Upper lobe of right lung (tissue), 1 donor: ENCODE measurements at places on chromosomes 3 and 15. TPM values are rescaled to one million over a fixed set of nuclear protein-coding genes. Genes with fewer than 3 reads are reported as not detected.

GRCh38 chr15:38049891-38050290 lies 115.5 kb downstream of the TMCO5A start:
- no peak overlapping the region for H3K27ac ChIP-seq
- DNase-seq, result no peak
- peaks cover 6% of the 10 kb centered on the region for H3K4me1 ChIP-seq
- H3K27me3 ChIP-seq, result no peaks in the 10 kb centered on the region

GRCh38 chr3:59483191-59483590 lies 433.4 kb upstream of the CFAP20DC start:
- no peak for DNase-seq
- H3K27ac ChIP-seq, result no peak overlapping the region
- no peaks in the 10 kb centered on the region for H3K27me3 ChIP-seq
- H3K4me3 ChIP-seq, result no peak overlapping the region
- H3K4me1 ChIP-seq, result no peaks in the 10 kb centered on the region
- no peaks in the 10 kb centered on the region for H3K36me3 ChIP-seq

GRCh38 chr3:111594781-111595180 lies 365 bp downstream of the ZBED2 start:
- peak overlapping the region; percentile 42 for H3K27ac ChIP-seq
- no peak overlapping the region for H3K4me3 ChIP-seq
- no peak for DNase-seq
- H3K27me3 ChIP-seq, result no peaks in the 10 kb centered on the region

DNA sequence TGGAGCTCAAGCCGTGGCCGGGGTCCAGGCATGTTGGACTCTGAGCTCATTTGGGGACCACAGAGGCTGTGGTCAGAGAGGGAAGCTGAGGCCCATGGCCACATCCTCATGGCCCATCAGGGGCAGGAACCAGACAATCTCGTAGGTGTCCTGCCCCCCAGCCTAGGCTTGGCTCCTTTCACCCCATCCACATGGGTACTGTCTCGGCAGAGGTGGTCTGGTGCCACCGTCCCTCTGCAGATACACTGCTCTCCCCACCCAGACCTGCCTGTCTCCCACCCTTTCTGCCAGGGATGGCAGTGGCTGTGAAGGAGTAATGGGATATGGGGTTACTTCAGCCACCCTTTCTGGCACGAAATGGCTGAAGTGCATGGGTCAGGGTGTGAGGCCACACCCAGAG lies 7.9 kb downstream of the PRSS50 start:
- peak; percentile 40 for DNase-seq
- no peak overlapping the region for H3K4me3 ChIP-seq
- no peaks in the 10 kb centered on the region for H3K36me3 ChIP-seq
- no peaks in the 10 kb centered on the region for H3K27me3 ChIP-seq

DNA sequence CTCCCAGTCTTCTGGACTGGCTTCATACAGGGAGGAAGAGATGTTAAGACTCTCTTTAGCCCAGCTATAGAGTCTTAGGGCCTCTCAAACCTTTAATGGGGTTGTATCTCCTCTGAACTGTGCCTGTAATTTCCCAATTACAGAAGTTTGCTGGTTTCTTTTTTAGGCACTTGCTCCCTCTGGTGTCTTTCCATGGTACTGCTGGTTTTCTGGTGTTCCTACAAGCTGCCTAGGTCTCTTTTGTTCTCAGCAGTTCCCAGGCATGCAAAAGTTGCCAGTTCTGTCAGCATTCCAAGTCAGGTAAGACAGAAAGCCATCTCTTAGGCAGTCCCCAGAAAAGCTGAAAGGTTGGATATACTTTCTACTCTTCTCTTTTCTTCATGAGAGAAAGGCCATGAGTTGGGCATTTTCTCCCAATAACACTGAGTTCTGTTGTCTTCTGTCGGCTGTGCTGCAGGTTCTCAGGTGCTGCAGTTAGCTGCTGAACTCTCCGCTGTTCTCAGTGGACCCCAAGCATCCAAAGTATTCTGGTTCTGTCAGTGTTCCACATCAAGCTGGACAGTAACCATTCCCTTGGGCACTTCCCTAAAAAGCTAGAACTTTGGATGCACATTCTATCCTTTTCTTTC lies 54.4 kb upstream of the EHHADH start:
- DNase-seq, result no peak
- peaks cover 8% of the 10 kb centered on the region for H3K4me1 ChIP-seq
- no peaks in the 10 kb centered on the region for H3K27me3 ChIP-seq
- no peak overlapping the region for H3K4me3 ChIP-seq

GRCh38 chr15:86623236-86623635 lies 543.6 kb downstream of the AGBL1 start:
- no peaks in the 10 kb centered on the region for H3K36me3 ChIP-seq
- H3K27me3 ChIP-seq, result no peaks in the 10 kb centered on the region
- H3K27ac ChIP-seq, result no peak overlapping the region
- no peak for DNase-seq
- no peaks in the 10 kb centered on the region for H3K4me1 ChIP-seq

DNA sequence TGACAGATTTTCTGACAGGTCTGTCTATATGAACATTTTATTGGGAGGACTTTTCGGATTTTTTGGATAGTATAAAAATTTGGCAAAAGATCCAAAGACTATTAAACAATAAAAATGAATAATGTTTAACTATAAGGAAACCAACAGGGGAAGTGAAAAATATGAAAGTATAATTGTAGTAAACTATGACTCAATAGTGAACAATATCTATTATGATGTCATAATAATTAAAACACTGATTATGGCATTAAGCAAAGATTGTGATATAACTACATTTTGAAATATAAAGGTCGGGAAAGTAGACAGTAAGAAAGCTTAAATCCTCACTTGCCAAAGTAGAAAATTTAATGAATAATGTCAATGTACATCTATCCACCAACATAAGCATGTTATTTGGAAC lies 44.3 kb upstream of the CNTN6 start:
- DNase-seq, result no peak
- no peak overlapping the region for H3K4me3 ChIP-seq
- no peaks in the 10 kb centered on the region for H3K36me3 ChIP-seq
- no peaks in the 10 kb centered on the region for H3K27me3 ChIP-seq
- no peak overlapping the region for H3K27ac ChIP-seq

Gene LARP6
- total RNA-seq, result 6.2 TPM
